ENCODE measurements at places on chromosomes 16 and 17.

DNA sequence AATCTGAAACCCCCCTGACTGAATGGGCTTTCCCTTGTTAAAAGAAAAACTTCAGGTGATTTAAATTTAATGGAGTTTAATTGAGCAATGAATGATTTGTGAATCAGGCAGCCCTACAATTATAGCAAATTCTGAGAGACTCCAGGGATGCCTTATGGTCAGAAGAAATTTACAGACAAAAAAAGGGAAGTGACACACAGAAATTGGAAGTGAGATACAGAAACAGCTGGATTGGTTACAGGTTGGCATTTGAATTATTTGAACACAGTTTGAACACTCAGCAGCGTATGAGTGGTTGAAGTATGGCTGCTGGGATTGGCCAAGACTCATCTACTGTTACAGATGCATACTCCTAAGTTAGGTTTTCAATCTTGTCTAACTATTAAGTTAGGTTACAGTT lies 19.0 kb upstream of the CPHXL start:
- DNase-seq = no peak

DNA sequence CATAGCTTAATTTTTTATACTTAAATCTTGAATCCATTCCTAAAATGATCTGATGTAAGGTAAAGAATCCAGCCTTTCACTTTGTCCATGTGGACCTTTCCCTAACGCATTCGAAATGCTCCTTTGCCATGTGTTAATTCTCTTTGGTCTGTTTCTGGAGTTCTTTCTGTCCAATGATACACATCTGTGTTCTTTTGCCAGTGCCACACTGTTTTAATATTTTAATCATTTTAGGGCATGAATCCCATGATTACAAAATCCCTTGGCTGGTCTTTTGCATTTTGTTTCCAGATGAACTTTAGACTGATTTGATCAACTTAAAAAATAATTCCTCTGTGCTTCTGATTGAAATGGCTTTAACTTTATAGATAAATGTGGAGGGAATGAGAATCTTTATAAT lies 74.1 kb downstream of the NTN1 start:
- DNase-seq = no peak

- DNase-seq = no peak
Observed at GRCh38 chr16:54063279-54063773, 223.3 kb downstream of the IRX3 start.

- no peak for DNase-seq
Observed at GRCh38 chr17:67442787-67443624, 65.9 kb downstream of the PITPNC1 start.
